ENCODE measurements at places on chromosomes 5 and 9.
A peak's percentile ranks its signal among the peaks of the same experiment; 100 is the strongest.

DNA sequence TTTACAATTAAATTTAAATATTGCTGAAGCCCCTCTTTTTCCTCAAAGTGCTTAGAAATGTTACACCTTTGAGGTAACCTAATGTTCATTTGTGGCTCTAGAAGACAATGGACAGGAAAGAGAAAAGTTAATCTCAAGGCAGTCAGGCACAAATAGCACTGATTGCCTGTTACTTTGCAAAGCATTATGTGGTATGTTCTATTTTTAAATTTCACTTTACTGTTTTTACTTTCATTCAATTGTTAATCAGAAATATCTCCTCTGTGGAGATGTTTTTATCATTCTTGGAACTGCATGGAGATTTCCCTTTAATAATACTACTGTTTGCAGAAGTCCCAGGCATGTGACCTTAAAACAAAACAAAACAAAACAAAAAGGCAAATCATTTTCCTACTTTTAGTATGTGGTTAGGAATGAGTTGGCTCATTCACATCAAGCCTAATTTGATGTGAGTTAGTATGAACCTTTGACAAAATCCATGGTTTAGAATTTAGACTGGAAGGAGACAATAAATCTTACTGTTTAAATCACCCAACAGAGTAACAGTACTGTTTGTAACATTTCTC is 67.5 kb downstream of the CWC27 start:
- DNase-seq: no peak

DNA sequence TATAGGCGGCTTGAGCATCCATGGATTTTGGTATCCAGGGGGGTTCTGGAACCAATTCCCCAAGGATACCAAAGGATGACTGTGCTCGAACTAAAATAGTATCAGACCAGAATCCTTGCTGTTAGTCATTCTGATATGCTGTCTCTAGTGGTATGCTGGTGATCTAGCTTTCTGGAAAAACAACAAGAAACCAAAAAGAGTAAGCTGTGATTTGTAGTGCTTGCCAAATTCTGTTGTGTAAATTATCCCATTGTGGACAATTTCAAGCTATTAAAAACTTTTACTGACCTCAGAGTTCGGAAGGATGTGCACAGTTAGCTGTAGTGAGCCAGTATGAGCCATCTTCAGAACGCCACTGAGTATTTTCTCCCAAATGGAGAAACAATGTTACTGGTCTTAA is 99.0 kb upstream of the FBN2 start:
- no peak for DNase-seq

GRCh38 chr9:31119890-31120454 is 1264.5 kb upstream of the ACO1 start:
- DNase-seq: peak; percentile 52

DNA sequence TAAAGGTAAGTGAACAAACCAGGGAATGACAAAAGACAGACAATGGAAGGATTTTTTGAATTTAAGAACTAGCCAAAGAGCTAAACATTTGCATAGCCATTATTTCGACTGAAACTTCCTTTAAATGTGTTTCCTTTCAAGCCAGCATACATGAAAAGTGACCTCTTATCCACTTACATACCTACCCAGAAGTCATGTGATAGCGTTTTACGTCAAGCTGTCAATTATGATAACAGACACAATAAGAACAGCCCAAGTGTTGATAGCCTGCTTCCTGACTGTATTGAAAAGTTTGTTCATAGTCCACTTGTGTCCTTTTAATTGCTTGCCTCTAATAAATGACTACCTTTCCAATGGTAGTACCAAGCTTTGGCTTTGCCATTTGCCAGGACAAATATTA is 206.0 kb downstream of the NFIB start:
- DNase-seq: no peak

GRCh38 chr5:42840269-42840668 is 28.6 kb upstream of the SELENOP start:
- DNase-seq: no peak

DNA sequence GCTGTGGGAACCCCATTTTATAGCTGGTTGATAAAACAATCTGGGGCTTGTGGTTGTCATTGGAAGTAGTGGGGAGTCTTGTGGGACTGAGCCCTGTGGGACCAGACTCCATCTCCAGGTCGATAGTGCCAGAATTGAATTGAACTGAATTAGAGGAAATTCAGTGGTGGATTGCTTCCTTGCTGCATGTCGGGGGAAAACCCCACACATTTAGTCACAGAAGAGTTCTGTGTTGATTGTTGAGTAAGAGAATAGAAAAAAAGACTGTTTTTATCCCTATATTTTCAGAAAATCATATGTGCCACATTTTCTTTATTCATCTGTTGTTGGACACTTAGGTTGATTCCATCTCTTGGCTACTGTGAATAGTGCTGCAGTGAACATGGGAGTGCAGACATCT is 209.7 kb downstream of the ARHGEF28 start:
- DNase-seq: no peak

DNA sequence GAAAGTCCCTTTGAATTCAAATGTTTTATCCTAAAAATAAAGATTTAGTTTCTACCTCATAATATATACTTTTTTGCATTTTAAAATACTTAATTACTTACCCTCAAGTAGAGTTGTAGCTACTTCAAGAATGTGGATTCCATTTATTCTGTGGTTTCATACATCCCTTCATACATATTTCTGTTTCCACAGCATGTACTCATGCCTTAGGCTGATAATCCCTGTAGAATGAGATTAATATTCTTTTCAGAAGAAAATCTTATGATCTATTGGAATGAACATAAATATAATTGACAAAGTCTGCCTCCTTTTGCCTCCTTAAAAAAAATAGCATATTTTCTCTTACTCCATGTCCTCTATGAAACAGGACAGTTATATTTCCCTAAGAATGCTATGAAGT is 465.7 kb downstream of the DTWD2 start:
- DNase-seq: no peak

DNA sequence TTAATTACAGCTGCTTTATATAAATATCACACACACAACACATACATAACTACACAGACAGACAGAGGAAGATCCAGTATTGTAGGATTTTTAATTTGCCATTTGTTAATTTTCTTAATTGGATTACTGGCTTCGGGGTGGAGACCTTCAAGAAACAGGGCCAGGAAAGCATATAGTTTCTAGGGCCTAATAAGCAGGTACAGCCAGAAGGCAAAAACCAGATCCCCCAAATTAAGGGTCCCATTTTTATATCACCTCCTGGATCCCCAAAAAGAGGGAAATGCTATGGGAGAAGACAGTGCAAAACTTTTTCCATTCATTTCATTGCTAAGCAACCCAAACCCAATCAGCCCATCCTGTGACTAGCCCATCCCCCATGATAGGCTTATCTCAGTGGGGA is 373.3 kb upstream of the FAM174A start:
- no peak for DNase-seq

DNA sequence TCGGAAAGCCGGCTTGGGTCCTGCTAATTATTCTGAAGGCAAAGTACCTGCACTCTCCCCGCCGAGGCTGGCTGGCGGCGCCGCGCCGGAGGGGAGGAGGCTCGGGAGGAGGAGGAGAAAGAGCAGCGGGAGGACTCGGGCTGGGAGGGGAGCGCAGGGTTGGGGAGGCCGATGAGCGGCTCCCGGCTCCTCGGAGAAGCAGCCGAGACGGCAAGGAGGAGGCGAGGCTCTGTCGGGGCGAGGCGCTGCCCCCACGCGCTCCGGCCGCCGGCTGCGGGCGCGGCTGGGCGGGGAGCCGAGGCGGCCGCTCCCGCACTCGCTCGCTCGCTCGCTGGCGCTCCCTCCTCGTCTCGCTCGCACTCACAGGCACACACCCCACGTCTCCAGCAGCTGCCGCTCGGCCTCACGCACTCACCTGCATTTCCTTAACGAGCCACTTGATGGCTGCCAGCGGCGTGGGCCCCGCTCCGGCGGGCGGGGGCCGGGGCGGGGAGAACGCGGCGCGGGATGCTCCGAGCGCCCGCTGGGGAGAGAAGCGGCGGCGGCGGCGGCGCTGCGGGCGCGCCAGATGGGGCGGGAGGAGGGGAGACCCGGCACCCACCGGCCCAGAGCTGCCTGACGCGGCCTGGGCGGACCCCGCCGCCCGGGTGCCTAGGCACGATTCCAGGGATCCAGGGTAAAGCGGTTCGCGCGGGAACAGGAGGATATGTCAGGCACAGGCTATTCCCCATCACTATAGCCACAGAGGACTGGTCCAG is at the start of gene PTPRD:
TSS of gene PTPRD (minus strand) at position 362 of the 758 bp plus-strand sequence.
- peak; percentile 17 for DNase-seq

- DNase-seq: no peak
These were observed 24.7 kb downstream of the NR5A1 start for GRCh38 chr9:124482431-124483031.

- no peak for DNase-seq
These were observed 661.5 kb downstream of the TLE4 start for GRCh38 chr9:80233102-80233843.

DNA sequence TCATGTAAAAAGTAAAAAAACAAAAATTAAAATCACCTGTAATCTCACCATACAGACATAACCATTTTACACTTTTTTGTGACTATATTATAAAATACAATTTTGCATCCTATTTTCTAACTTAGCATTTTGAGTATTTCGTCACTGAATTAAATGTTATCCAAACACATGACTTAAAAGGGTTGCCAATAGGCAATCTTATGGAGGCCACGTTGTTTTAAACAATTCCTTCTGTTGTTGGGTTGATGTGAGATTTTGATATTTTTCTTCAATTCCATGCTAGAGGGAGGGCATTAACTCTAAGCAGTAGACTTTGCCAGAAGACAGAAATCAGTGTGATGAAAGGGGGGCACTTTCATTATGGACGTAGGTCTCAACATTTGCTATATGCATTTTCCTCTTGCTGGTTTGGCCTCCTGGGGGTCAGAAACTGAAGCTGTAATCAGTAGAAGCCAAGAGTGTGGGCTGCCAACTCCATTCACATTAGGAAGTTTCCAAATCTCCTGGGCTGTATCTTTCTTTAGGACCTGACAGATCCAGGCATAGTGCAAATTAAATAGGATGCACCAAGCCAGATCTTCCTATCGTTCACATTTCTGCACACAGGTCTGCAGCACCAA is 614.2 kb upstream of the CLINT1 start:
- DNase-seq: no peak

DNA sequence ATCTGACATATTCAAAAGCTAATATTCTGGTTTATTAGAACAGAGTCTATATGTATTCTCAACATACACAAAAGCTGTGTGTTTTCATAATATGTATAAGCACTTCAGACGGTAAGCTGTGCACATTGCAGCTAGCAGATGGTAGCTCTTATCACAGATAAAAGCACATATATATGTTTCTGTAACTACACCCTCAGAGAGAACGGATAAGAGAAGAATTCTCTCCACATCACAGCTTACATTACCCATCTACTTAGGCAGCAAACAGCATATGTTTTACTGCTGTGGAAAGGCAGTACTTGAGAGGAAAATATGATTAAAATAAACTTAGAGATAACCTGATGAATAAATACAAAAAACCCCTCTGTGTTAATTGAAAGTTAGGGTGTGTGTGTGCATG is 450.9 kb upstream of the ZNF608 start:
- no peak for DNase-seq

DNA sequence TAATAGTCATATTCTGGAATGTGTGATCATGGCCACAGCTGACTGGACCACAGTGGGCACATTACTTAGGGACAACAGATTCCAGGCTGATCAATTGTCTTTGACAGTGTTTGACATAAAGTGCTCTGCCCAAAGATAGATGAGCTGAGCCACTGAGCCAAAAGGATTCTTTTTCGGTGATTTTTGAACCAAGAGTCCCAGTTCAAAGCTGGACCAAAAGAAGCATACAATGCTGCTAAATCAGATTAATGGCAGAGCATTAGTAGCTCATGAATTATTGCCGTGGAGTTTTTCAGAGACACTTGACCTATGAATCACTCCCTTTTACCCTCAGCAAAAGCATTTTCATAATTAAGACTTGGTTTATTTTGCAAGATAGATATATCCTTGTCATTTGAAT is 160.6 kb downstream of the IZUMO3 start:
- DNase-seq: no peak

DNA sequence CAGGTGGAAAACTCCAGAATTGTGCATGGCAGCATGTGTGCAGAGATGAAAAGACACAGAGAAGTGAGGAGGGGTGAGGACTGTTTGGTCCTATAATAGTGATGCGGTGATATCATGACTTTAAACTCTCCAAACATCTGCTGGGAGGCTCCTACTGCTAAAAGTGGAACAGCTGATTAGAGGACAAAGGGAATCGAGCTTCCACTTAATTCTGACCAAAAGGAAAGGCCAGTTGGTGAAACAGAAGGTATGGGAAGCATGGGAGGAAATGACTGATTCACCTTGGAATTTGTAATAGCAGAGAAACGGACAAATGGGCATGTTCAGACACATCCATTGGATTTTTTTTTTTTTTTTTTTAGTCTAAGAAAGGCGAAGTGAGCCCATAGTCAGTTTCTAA is 67.5 kb upstream of the MAMDC2 start:
- no peak for DNase-seq

- no peak for DNase-seq
These were observed 2.0 kb upstream of the NINJ1 start for GRCh38 chr9:93136011-93136440.

- DNase-seq: no peak
These were observed 1.7 kb downstream of the STPG3 start for GRCh38 chr9:137252555-137253506.

- no peak for DNase-seq
These were observed 121.9 kb upstream of the GRHPR start for GRCh38 chr9:37300620-37301019.

GRCh38 chr9:94779031-94779430 is 52.5 kb downstream of the AOPEP start:
- no peak for DNase-seq

- DNase-seq: no peak
These were observed 166.9 kb downstream of the SNCAIP start for GRCh38 chr5:122478741-122479442.

- no peak for DNase-seq
These were observed 17.1 kb upstream of the NOTCH1 start for GRCh38 chr9:136562746-136563495.

DNA sequence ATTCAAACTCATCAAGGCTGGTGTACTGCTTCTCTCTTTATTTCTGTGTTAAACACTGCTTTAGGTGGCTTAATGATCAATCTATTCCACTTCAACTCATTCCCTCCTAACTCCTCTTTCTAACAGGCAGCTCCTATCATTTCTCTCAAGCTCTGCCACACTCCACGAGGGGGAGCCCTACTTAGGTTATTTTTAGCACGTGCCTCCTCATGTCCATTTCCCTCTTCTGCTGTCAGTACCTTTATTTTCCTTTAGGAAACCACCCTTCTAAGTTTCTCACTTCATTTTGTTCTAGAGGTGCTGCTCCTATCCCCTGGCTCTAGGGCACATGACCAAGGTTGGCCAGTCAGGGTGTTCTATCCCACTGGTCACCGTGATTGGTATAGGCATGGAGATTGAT is 6.7 kb upstream of the BRINP1 start:
- DNase-seq: no peak

All from activated naive CD4-positive, alpha-beta T cell treated with anti-CD3 and anti-CD28 coated beads for 36 hours (primary cell).